ENCODE measurements at places on chromosomes 3 and 15. TPM values are rescaled to one million over a fixed set of nuclear protein-coding genes. Genes with fewer than 3 reads are reported as not detected.

Gene TUSC7
- total RNA-seq, result not detected

GRCh38 chr15:75732177-75732808 lies 19.6 kb upstream of the CSPG4 start:
- no peaks in the 10 kb centered on the region for H3K36me3 ChIP-seq
- H3K4me1 ChIP-seq, result peaks cover 15% of the 10 kb centered on the region
- H3K27me3 ChIP-seq, result peaks cover 13% of the 10 kb centered on the region
- no peak for DNase-seq
- H3K27ac ChIP-seq, result no peak overlapping the region

Gene TGM4
- total RNA-seq, result not detected

Gene LRRC3B
- not detected for total RNA-seq

- H3K27ac ChIP-seq, result no peak overlapping the region
- no peak overlapping the region for H3K4me3 ChIP-seq
- no peaks in the 10 kb centered on the region for H3K27me3 ChIP-seq
- H3K36me3 ChIP-seq, result peaks cover 11% of the 10 kb centered on the region
- DNase-seq, result no peak
Measured at GRCh38 chr3:44363591-44363990, 25.0 kb downstream of the TCAIM start.

DNA sequence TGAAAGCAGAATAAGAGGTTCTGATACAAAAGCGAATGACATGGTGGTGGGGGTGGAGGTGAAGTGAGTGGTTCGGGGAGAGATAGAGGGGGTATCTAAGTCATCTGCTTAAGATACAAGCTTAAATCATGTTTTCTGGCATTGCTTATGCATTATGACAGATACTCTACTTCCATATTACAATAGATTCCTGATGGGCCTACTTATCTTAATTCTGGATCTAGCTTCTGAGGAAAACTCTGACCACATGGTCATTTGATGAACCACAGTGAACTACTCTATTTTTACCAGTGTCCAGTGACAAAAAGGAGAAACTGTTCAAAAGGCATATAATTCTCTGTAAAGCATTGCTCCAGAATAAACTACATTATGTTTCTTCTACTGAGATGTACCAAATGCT lies 673.7 kb upstream of the CCDC54 start:
- no peaks in the 10 kb centered on the region for H3K27me3 ChIP-seq
- no peak overlapping the region for H3K4me3 ChIP-seq
- no peaks in the 10 kb centered on the region for H3K36me3 ChIP-seq
- no peak for DNase-seq

Measured in activated CD8-positive, alpha-beta T cell treated with anti-CD3 and anti-CD28 coated beads, Interleukin-2, amount 10 ng/mL, durations not matched to agents 7 days and 5 days (primary cell).